NCI-H526 treated with DMSO at 0.1 percent for 48 hours (cell line): ENCODE measurements at places on chromosomes 6 and 20.

GRCh38 chr6:96394727-96395126, 126.9 kb upstream of the UFL1 start:
- no peak for DNase-seq

- no peak for DNase-seq
These were observed 192.2 kb downstream of the GJA10 start for GRCh38 chr6:90086517-90086916.

GRCh38 chr20:56875052-56875659, 246.1 kb downstream of the TFAP2C start:
- no peak for DNase-seq

- DNase-seq: no peak
These were observed 66.9 kb upstream of the KCNK16 start for GRCh38 chr6:39389484-39389767.

GRCh38 chr6:121666814-121667213, 231.4 kb downstream of the GJA1 start:
- no peak for DNase-seq

- no peak for DNase-seq
These were observed 21.5 kb downstream of the COL19A1 start for GRCh38 chr6:69887714-69888345.

GRCh38 chr20:57390604-57391438, at the start of gene RBM38:
TSS of gene RBM38 (plus strand) at chr20:57391396. CDS start at chr20:57391582, 186 bp downstream.
- no peak for DNase-seq

- DNase-seq: no peak
These were observed 402.0 kb downstream of the MAFB start for GRCh38 chr20:40286975-40287531.

GRCh38 chr20:4546342-4546741, 175.4 kb upstream of the PRND start:
- DNase-seq: no peak

- no peak for DNase-seq
These were observed 1.2 kb downstream of the GPR6 start for GRCh38 chr6:109979033-109979921.

- no peak for DNase-seq
These were observed 214.3 kb upstream of the MYLIP start for GRCh38 chr6:15914553-15914952.

DNA sequence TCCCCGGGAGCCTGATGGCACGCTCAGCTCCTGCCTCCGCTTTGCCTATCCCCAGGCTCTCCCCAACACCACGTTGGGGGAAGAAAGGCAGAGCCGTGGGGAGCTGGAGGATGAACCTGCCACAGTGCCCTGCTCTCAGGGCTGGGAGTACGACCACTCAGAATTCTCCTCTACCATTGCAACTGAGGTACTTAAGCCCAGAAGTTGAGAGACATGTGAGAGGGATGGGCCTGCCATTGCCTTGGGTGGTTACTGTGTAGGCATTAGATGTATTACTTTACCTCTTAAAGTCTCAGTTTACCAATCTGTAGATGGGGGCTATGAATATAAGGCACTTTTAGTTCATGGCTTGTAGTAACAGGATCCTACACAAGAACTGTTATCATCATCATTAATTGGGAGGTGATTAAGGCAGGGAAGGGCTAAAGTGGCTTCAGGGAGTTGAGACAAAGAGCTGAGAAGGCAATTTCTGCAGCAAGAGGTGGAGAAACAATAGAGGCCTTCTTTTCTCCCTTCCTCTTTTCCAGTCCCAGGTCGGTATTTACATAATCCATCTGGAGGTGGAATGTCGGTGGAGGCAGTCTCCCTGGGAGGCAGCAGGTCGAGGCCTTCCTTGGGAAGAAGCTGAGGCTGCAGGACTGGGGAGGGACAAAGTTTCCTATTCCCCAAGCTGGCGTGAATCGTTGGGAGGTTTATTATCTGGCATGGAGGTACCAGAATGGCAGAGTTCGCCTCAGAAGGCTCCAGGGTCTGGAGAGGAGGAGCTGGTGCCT, 691 bp downstream of the SLC22A7 start:
- no peak for DNase-seq

DNA sequence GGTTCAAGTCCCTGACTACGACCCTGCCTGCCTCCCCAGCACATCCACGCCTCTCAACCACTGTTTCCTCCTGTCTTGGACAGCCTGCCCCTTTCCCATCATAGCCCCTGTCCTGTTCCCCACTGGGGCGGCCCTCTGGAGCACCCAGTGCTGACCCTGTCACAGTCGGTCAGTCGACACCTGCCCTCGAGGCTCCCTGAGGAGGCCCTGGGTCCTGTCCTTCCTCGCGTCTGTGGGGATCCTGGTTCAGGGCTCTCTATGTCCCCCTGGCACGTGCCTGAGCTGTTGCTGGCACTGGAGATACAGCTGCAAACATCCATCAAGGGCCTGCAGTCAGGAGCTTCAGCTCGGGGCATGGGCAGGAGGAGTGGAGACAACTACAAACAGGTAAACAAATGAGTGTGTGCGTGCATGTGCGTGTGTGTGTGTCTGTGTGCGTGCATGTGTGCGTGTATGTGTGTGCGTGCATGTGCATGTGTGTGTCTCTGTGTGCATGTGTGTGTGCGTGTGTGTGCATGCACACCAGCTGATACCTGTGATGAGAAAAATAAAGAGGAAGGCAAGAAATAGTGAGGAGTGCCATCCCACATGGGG, 132.8 kb downstream of the PHACTR3 start:
- no peak for DNase-seq

DNA sequence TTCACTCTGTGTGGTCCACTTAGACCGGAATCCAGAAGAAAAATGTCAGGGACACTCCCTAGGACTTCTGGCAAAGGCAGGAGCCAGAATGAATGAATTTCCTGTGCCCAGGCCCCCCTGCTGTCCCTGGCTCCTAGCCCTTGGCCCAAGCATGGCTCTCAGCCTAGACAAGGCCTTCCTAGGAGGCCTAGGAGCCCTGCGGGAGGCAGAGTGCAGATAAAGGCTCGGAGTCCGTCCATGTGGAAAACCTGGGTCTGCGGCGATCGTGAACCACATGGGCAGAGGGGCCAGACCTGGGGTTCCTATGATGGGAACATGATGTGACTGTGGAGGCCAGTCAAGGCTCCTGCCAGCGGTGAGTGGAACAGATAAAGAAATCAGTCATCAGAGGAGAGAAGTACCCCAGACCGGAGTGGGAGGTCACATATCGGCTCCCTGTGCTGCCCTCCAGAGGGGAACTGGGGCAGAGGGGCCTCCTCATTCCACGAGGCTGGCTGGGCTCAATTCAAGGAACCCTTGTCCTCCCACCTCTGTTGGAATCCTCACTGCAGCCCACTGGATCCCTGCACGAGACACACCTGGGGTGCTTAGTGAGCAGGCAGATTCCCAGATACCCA, 5.9 kb upstream of the VSTM2L start:
- no peak for DNase-seq

DNA sequence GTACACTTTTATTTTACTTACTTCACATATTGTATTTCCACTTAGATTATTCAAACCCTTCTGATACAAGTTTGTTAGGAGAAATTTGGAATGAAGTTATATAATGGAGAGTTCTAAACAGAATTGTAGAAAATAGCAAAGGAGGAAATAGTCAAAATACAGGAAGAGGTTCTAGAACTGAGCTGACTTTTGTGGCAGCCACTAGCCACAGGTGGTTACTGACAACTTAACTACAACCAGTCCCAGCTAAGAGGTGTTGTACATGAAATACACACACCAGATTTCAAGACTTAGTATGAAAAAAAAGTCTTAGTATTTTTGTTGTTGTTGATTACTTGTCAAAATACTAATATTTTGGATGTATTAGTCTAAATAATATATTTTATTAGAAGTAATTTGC, 727.4 kb upstream of the CITED2 start:
- DNase-seq: no peak

- DNase-seq: no peak
These were observed 2.7 kb downstream of the SLC32A1 start for GRCh38 chr20:38726804-38727606.

GRCh38 chr6:112502351-112503090, 155.4 kb downstream of the RFPL4B start:
- DNase-seq: peak; percentile 66

GRCh38 chr6:86558318-86558717, 379.0 kb upstream of the HTR1E start:
- no peak for DNase-seq

DNA sequence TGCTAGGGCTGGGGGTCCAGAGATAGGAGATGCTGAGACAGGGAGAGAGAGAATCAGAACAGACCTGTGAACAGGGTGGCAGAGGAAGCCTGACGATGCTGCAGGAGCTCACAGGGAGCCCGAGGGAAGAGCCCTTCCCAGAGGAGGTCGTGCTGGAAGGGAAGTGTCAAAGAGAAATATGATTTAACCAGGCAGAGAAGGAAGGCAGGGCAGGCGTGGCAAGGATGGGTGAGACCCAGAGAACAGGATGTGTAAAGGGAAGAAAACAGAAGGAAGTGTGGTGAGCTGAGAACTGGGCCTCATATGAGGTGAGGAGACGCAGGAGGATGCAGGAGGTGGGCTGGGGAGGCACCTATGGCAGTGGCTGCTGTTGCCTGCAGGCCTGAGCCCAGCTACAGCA, 105.6 kb downstream of the ZDHHC14 start:
- DNase-seq: no peak

GRCh38 chr6:32092760-32093497, 16.2 kb downstream of the TNXB start:
- DNase-seq: no peak

- DNase-seq: no peak
These were observed 67.9 kb downstream of the SGK1 start for GRCh38 chr6:134249759-134250602.

GRCh38 chr6:164419099-164419498, 890.3 kb downstream of the C6orf118 start:
- no peak for DNase-seq

DNA sequence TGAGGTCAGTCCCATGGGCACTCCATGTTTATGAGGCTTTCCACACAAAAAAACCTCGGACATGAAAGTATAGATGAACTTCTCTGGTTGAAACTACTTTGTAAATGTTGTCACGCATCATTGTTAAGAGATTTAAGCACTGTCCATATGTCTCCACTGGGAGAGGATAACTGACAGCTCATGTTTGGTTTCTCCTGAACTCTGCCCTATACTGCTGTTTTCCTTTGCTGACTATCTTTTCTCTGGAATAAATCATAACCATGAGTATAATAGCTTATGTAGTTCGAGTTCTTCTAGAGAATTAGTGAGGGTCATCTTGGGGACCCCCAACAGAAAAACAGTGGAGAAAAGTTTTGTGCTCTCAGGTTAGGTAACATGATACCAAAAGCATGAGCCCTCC, 14.3 kb downstream of the THEMIS start:
- no peak for DNase-seq

DNA sequence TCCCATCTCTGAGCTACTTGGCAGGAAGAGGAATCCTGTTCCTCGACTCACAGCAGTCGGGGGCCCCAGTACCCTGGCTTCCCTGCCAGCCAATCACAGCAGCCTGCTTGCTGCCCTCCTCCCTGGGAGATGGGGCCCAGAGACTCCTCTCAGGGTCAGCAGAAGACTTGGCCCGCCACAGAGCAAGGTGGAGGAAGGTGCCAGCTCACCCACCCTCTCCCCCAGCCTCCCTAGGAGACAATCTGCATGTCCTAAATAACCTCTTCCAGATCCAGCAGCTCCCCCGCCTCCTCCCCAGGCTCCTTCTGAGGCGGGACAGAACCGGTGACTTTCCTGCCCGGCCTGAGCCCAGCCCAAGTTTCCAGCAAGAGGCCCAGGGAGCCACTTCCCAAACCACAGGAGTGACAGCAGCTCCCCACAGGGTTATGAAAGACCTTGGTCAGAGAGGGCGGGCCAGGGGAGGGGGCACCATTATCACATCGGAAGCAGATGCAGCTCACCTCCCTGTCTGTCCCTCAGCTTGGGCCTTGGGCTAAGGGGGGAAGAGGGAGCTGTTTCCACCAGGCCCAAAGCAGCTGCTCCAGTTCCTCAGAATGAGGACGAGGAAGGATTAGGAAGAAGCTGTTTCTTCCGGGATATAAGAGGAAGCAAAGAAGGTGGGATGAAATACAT, 2.3 kb downstream of the CCND3 start:
- DNase-seq: no peak

DNA sequence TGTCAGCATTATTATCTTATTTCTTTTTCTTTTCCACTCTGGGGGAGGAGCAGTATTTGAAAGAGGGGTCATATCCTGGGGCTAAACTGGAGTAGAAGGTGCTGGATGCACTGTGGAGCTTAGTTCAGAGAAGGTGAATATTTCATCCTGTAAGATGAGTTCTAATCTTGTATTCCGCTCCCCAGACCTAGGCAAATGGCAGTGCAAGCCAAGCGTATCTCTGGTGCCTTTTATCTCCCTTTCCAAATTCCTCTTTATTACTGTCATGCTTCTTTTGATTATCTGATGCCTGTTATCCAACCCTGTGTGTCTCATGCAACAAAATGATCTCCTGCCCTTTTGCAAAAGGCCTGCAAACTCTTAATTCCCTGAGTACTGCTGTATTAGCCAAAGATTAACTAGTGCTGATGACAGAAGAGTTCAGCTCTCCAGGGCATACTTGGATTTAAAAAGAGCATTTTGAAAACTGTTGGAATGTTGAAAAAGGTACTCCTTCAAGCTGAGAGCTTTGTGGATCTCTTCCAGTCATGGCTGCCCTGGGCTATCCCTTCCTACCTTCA, 138.0 kb downstream of the CARMIL1 start:
- DNase-seq: no peak

- peak; percentile 44 for DNase-seq
These were observed 1.4 kb downstream of the SENP6 start for GRCh38 chr6:75603106-75603420.

- DNase-seq: peak; percentile 67
These were observed 2.6 kb downstream of the TAGAP start for GRCh38 chr6:159042003-159042825.

- no peak for DNase-seq
These were observed 116.5 kb upstream of the MAP3K7 start for GRCh38 chr6:90703336-90703735.

- DNase-seq: no peak
These were observed 76.9 kb downstream of the PLCG1 start for GRCh38 chr20:41214202-41214601.

DNA sequence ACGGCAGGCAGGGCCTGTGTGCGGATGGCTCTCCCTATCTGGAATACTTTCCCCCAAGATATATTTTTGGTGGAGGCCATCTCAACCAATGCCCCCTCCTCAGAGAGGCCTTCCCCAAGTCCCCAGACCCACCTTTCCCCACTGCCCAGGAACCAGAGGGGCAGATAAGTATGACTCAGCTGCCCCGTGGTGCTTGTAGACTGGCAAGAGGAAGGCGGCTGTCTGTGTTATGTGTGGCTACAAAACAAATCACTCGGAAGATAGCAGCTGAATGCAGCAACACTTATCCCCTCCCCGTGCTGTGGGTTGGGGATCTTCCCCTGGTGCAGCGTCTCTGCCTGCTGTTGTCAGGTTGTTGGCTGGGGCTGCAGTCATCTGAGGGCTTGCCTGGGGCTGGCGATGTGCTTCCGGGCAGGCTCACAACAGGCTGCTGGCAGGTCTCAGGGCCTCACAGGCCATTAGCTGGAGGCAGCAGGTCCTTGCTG, 7.1 kb downstream of the NPEPL1 start:
- no peak for DNase-seq

GRCh38 chr6:7750197-7750596, 24.3 kb downstream of the BMP6 start:
- DNase-seq: no peak
